ENCODE measurements at places on chromosomes 7 and 10. TPM values are rescaled to one million over a fixed set of nuclear protein-coding genes. Genes with fewer than 3 reads are reported as not detected.

DNA sequence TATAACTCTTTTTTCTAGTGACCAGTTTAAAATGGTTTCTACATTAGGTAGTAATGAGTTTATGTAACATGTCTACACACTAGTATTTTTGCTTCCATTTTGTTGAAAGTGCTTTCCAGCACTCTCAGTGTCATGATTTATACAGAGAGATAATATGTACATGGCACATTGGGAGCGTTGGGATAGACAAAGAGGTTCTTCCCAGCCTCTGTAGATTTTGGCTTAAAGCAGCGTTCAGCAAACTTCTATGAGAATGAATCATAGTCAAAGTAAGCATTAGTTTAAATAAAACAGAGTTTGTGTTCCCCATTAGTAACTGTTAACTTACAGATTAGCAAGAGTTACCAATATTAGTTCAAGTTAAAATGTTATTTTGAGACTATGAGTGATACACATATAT, 43.9 kb downstream of the SEPTIN14 start:
- no peak for DNase-seq

DNA sequence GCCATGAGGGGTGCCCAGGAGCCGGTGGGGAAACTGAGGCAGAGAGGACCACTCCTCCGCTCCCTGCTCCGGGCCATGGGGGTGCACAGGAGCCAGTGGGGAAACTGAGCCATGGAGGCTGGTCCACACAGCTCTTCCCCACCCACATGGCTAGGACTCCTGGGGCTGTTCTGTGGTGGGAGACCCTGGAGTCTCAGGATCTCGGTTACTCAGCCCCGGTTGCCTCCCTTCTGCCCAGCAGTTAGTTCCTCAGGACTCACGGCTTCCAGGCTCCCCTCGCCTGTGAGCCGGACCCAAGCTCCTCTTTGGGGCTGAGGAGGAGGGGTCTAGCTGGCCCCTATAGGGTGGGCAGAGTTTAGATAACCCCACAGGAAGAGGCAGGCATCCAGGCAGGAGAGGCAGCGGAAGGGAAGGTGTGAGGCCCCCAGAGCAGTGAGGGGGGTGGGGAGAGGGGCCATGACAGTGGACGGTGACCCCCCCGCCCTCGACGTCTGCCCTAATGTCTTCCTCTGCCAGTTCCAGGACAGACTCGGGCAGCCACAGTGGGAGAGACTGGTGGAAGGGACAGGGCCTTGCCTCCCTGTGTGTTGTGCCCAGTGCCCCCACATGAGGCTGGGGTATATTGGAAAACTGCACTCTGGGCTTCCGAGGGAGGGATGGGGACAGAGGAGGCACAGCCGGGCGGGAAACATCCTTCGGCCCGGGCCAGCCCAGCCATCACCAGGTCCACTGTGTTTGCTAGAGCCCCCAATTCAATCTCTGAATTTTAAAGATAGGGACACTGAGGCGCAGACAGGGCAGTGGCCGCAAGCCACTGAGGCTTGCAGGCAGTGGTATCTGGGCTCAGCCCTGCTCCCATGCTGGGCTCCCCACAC, 4.3 kb downstream of the ELFN1 start:
- DNase-seq, result no peak

DNAH11 gene
- polyA plus RNA-seq, result 1.3 TPM

- no peak for DNase-seq
Observed at GRCh38 chr10:119428789-119429188, 113.7 kb downstream of the RGS10 start.

- no peak for DNase-seq
Observed at GRCh38 chr7:151349507-151349853, 7.9 kb downstream of the NUB1 start.

GRCh38 chr7:158887594-158887993, 31.2 kb downstream of the DYNC2I1 start:
- peak; percentile 81 for DNase-seq

ZNF107 gene
- polyA plus RNA-seq, result 2.5 TPM

Data from GM23248 (cell line).